ENCODE measurements at places on chromosomes 5 and 9.

- no peak for DNase-seq
These were observed 27.2 kb upstream of the MED10 start for GRCh38 chr5:6405591-6405990.

GRCh38 chr5:96415897-96416296, 17.2 kb downstream of the PCSK1 start:
- no peak for DNase-seq

DNA sequence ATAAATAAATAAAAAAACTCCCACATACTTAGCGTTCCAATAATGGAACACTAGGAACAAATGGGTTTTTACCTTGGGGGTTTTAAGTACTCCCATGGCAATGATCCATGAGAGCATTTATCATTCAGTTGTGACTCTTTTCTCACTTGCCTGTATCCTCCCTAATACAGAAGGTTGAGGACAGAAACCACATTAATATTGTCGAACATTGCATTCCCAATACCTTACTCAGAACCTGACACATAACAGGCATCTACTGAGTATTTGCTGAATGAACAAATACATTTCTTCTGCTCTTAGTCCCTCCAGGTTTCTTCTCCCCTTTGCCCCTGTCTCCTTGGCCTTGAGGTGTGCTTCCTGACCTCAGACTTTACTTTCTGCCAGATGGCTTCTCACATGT, 175.9 kb downstream of the CEMIP2 start:
- DNase-seq: no peak

DNA sequence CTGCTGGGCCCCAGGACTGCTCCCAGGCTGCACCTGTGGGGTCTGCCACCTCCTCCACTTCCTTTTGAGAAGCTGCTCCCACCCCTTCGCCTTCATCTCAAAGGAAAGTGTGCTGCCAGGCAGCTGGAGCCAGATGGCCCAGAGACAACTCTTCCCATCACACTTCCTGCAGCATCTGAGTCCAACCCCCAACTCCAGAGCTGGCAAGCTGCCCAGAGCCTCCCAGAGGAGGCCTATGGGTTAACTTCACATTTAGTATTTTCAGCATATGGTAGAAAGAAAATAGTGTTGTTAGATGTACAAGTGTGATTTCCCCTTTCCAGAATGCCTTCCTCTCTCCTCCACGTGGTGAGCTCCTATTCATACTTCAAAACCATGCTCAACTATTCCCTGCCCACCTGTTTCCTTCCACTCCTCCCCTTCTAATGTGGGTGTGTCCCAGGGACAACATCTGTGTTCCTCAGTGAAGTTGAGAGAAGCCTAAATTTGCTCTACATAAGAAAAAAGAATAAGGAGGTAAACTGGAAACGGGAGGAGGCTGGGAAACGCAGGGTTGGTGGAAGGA, 38.6 kb upstream of the KCNMB1 start:
- DNase-seq: no peak

- no peak for DNase-seq
These were observed 3.0 kb downstream of the NFIL3 start for GRCh38 chr9:91420501-91421127.

- DNase-seq: no peak
These were observed 243.9 kb downstream of the ARL15 start for GRCh38 chr5:54066433-54066832.

- DNase-seq: no peak
These were observed 61.7 kb upstream of the UBAC1 start for GRCh38 chr9:136022731-136023409.

DNA sequence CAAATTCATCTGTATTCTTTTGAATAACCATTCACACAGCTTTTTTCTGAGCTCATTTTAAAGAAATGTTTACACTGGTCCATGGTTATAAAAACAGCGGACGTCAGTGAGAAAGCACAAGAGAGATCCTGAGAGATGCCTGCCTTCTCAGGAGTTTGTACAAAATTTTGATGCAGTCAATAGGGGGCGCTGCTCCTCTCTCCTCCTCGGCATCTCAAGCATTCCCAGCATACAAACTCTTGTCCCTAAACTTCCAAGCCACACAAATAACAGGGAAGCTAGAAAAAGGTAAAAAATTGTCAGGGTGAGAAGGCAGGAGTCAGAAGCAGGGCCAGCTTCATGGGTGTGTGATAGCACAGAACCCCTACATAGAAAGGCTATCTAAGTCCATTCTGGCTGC, 11.2 kb upstream of the CCDC152 start:
- DNase-seq: no peak

DNA sequence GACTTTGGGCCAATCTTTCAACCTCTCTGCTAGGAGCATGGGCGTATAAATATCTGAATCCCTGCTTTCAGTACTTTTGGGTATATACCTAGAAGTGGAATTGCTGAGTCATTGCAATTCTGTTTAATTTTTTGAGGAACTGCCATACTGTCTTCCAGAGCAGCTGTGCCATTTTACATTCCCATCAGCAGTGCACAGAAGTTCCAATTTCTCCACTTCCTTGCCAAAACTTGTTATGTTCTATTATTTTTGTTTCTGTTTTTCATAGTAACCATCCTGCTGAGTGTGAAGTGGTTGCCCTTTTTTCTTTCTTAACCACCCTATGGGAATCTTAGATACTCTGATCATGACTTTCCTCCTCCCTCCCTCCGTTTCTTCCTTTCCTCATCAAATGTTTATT, 11.1 kb upstream of the CCIN start:
- DNase-seq: no peak

DNA sequence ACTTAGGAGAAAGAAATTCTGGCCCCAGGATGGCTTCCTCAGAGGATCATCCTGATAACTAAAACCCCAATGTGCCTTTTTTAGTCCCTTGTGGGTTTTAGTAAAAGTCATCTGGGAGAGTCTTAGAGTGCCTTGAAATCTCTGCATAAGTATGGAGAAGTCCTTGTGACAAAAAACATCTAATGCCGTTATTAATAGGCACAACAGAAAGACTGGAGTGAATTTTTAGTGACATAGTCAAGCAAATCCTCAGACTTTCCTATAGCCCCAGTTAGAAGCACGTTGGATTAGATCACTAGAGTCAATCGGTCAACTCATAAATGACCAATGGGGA, 108.2 kb upstream of the MPDZ start:
- DNase-seq: no peak

DNA sequence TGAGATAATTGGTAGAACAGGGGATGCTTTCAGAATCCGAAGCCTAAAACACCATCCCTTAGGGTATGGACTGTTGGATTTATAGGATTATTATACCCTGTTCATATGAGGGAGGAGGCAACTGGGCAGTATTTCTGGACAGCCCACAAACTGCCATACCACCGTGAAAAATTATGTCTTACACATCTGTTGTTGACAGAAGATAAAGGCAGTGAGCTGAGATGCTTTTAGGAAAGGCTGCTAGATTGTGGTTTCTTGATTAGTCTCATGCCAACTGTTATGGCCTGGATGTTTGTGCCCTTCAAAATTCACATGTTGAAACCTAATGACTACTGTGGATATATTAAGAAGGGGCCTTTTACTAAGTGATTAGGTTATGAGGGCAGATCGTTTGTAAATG, 83.7 kb upstream of the DHFR start:
- no peak for DNase-seq

DNA sequence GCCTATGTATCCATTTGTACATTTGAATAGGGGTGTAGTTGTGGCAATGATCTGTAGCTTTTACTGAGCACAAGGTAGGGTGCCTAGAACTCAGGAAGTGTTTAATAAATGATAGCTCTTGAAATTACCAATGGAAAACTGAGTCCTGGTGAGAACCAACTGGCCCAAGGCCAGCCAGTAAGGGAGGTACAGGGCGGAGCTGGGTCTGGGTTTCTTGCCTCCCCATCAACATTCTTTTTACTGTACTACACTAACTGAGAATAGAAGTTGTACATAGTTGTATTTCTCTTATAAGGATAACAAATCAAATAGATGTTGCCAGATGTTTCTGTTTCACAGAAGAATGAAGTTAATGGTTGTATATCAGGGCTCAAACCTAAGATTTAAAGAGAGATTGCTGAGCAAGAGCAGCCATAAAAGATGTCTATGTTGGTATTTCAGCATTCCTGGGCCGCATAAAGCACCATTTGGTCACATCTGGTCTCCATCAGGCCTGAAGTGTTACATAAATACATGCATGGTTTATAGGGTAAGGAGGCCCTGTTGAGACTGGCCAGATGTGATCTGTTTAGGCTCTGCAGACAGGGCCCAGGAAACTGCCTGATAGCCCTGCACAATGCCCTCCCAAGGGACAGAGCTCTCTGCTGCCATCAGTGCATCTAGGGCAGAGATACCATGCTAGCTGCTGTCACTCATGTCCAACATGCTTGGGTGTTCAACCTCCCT, 210.5 kb downstream of the NXNL2 start:
- DNase-seq: no peak

GRCh38 chr9:121019273-121019672, 30.8 kb downstream of the C5 start:
- no peak for DNase-seq

DNA sequence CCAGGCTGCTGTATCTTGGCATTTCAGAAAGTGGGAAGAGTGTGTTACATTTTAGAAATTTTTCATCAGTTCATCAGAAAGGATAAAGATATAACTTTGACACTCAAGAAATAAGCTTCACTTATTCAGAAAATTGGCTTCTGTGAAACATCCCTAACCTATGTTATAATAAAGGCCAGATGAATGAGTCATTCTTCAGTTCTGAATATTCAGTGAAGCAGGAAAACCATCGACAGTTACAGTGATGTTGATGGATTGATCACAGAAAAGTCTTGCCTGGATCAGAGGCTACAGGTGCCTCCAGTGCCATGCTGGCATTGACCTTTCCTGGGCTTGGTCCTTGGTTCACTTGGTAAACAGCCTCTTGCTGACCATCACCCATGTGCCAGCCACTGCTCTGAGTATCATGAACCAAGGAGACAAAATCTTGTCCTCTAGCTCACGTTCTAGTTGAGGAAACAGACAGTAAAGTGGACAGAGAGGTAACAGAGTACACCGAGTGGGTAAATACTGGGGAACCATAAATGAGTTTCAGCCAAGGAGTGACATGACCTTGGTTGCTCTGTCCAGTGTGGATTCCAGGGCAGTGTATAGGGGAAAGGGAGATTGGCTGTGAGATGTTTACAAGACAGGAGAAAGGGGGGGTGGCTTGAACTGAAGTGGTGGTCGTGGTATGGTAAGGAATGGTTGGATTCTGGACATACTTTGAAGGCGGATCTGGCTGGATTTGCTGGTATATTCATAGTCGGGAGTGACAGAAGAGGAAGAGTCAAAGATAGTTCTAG, 98.6 kb downstream of the AMBP start:
- DNase-seq: no peak

GRCh38 chr5:5675511-5675910, 253.0 kb downstream of the ICE1 start:
- DNase-seq: no peak

GRCh38 chr9:130117816-130118632, 54.2 kb upstream of the NCS1 start:
- no peak for DNase-seq

DNA sequence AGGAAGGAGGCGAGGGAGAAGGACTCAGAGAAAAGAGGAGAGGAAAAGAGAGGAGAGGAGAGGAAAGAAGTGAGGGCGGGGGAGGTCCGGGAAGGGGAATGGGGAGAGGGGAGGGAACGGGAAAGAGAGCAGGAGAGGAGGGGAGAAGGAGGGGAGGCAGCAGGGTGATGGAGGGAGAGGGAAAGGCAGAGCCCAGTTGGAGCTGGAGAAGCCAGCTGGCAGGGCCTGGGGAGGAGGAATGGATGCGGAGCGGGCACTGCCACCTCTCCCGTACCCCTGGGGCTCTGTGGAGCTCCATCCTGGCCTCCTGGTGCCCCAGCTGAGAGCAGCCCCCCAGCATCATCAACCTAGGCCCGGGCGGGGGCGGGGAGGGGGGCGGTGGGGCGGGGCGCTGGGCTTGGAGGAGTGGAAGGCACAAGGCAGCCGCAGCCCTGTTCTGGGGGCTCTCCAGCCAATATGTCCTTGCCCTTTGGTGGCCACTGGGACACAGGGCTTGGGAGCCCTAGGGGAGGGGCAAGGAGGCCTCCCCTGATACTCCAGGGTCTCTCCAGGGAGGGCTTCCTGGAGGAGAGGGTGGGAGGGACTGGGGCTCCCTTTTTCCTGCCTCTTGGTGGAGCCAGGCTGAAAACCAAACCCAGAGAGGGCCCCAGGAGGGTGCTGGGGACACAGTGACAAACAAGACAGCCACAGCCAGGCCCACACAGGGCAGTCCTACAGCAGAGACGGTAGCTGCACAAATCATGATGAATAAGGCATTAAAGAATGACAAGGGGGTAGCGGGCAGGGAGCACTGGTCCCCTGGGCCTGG, 123.7 kb downstream of the C9orf50 start:
- DNase-seq: no peak

DNA sequence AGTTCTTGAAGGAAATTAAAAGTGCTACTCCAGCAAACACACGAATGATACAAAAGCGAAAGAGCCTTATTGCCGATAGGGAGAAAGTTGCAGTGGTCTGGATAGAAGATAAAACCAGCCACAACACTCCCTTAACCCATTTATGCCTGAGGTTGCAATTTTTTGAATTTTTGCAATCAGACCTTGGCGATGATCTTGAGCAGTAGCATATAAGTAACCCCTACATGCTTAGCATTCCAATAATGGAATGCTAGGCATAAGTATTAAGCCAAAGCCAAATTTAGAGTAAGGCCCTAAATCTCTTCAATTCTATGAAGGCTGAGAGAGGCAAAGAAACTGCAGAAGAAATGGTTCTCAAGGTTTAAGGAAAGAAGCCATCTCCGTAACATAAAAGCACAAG, 153.5 kb downstream of the SLC28A3 start:
- no peak for DNase-seq

All from activated CD4-positive, alpha-beta T cell treated with anti-CD3 and anti-CD28 coated beads, Interleukin-2, amount 50 U/mL, for 1 hour (primary cell).